CD4-positive, alpha-beta T cell treated with Interleukin-6 at 100 ng/mL for 8 hours (primary cell): ENCODE measurements at places on chromosomes 4 and X.

- DNase-seq, result no peak
Observed at GRCh38 chr4:141241986-141242385, 21.3 kb downstream of the ZNF330 start.

GRCh38 chrX:1598021-1598875 is 6.8 kb downstream of the AKAP17A start:
- no peak for DNase-seq

- DNase-seq, result no peak
Observed at GRCh38 chrX:42515939-42516338, 262.0 kb downstream of the PPP1R2C start.

DNA sequence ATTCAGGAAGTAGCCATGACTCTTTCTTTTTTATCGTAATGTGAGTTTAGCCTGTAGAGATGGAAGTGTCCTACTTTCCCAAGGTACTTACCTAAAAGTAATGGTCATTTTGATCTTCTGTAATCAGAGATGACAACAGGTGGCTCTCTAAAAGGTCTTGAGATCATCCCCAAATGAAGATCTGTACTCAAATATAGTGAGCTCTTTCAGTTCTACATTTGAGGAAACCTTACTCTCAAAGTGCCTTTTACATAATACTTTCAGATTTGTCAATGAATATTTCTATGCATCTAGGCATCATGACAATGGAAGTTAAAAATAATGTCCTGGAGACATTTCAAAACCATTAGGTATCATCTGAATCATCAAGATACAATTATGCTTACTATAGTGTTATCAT is 17.2 kb upstream of the MND1 start:
- no peak for DNase-seq

GRCh38 chrX:103413705-103414387 is 37.5 kb downstream of the BEX3 start:
- no peak for DNase-seq

- DNase-seq, result no peak
Observed at GRCh38 chrX:47204970-47205369, 11.3 kb downstream of the UBA1 start.

DNA sequence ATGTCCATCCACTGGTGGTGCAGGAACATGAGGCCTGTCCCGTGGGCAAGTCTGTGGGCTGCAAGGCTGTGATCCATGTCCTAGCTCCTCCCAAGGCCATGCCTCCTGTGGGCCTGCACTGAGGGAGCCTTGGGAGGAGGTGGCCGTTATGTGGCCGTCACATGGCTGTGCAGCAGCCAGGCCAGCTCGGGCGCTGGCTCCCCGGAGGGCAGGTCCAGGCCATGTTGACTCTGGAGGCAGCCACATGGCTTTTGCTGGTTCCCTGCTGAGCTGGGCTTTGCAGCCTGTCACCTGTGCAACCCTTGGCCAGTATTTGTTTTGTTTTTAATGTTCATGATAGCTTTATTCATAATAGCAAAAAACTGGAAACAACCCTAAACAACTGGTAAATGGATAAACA is 13.3 kb downstream of the ADRA2C start:
- DNase-seq, result no peak

GRCh38 chr4:2094545-2094944 is 35.4 kb downstream of the NAT8L start:
- DNase-seq, result no peak

GRCh38 chrX:65928522-65928921 is 111.4 kb downstream of the VSIG4 start:
- no peak for DNase-seq

DNA sequence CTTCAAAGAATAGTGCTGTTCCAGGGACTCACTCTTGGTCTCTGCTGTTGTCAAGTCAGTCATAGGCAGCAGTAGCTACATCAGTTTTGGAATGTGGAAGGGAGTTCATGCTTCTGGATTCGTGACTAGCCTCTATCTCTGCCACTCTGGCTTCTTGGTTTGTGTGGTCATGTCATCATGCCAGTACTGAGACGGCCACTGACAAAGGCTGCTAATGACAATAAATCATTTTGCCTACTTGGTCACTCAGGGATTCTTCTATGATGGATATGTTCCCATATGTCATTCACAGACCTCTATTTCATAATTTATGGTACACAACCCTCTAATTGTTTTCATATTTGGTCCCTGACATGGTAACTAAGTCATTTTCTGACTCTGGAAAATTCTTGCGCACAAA is 450.8 kb upstream of the BOD1L1 start:
- DNase-seq, result no peak

DNA sequence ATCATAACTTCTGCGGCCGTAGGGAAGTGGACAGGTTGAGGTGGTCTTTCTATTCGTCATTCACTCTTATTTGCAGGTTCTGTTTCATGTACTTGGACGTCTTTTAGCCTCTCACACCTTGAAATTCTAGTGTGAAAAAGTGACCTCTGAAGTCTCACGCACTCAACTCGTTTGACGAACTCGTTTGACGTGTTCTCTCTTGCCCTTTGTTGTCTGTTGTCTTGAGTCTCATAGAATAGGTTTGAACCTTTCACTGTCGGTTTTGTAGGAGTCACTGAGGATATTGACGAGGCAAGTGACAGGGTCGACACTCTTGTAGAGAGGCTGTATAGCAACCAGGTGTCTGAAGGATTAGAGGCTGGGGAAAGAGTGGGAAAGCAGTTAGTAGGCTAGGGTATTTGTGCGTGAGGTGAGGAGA is 1.1 kb upstream of the PGRMC2 start:
- peak; percentile 14 for DNase-seq

DNA sequence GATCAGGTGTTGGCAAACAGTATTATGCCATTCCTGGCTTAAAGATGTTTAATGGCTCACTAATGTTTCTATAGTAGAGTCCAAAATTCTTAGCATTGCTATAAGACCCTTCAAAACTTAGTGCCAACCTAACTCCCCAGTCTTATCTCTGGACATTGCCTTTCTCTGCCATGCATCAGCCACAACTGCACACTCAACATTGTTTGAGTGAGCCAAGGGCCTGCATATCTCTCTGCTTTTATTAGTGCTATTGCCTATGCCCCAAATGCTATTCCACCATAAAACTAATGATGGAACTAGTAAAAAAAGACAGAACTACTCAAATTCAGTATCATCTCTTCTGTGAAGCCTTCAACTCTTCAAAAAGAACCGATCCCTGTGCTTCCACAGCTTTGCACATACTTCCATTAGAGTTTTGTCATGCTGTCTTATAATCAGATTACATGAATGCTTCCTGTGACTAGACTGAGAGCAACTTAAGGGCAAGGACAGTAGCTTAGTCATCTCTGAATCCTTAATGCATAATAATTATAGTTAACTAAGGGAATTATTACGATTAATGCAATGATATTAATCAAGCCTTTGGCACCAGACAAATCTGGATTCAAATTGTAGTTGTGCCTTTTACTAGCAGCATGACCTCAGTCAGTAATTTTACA is 53.7 kb downstream of the CHM start:
- no peak for DNase-seq

DNA sequence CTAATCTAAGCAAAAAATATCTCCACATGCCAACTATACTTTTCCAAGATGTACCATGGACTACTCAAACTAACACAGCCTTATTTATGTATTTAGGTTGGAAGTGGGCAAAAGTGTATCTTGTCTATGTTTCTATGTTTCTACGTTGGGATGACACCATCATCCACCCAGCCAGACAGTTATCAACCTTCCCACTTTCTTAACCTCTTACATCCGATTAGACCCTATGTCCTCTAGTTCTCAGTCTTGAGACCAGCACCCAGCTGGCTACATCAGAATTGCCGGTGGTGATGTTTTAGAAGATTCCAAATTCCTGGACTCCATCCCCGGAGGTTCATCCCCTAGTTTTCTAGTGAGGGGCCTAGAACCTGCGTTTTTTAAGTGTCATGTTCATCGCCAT is 1.0 kb upstream of the AASDH start:
- DNase-seq, result no peak

DNA sequence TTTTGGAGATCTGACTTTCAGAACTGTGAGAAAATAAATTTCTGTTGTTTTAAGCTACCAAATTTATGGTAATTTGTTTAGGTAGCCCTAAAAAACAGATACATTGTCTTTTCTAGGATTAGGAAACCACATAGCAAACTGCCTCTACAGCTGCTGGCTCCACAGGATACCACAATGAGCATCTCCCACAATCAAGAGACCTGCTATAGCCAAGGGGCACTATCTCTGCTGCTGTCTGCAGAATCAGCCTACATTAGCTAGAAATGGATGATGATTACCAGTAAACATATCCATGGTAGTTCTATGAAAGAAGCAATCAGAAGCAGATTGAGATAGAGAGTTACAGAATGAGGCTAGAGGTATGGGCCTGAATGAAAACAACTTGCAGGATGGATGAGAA is 244.4 kb upstream of the NDST4 start:
- DNase-seq, result no peak

DNA sequence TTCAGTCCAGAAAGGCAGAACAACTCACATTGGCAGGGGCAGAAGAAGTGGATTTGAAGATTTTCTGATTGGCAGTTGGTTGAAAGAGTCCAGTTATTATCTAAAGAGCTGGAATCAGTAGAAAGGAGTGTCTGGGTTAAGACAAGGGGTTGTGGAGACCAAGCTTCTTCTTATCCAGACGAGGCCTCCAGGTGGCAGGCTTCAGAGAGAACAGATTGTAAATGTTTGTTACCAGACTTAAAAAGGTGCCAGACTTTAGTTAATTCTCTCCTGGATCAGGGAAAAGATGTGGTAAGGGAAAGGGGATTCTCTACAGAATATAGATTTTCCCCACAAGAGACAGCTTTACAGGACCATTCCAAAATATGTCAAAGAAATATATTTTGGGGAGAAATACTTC is 36.7 kb upstream of the TLR3 start:
- DNase-seq, result no peak

- DNase-seq, result no peak
Observed at GRCh38 chr4:120524237-120524636, 398.3 kb downstream of the PRDM5 start.

DNA sequence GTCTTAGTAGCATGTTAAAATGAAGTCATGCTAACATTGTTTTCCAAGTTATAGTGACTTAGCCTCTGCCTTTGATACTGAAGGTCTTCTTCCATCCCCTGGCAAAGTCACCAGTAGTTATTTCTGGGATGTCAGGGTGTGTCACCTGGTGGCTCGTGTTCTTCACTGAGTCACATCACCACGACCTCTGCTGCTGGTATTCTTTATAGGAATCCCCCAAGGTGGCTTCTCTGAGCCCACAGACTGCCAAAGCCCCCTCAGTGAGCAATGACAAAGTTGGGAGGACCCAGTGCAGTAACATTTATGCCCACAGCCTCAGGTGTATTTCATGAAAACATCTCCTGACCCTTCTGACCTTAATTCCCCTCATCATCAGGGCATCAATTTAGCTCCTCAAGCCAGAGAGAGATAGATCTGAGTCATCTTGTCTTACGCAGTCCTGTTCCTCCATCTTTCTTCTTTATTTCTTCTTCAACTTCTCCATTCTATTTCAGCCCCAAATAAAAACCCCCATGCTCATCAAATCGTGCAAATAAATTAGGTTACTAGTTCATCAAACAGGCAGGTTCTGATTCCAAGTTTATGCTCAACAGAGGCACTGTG is 29.3 kb upstream of the GPRIN3 start:
- DNase-seq, result no peak

- peak; percentile 58 for DNase-seq
Observed at GRCh38 chrX:56812515-56813105, 83.6 kb downstream of the NBDY start.

DNA sequence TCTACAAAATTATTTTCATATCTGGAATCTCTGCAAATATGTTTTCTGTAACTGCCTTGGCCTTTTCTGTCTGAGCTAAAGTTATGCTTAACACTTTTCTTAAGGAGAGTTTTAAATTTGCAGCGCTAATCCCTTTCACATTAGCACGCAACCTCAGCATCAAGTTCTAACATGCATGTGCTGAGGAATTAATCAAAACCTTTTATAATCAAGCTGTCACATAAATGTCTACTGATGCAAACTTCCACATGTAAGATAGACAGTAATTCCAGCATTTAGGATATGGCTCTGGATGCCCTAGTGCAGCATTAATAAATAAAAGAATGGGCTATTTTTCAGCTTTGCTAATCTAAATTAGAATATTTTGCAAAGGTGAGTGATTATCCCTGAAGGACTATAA is 17.5 kb upstream of the NEIL3 start:
- DNase-seq, result no peak

DNA sequence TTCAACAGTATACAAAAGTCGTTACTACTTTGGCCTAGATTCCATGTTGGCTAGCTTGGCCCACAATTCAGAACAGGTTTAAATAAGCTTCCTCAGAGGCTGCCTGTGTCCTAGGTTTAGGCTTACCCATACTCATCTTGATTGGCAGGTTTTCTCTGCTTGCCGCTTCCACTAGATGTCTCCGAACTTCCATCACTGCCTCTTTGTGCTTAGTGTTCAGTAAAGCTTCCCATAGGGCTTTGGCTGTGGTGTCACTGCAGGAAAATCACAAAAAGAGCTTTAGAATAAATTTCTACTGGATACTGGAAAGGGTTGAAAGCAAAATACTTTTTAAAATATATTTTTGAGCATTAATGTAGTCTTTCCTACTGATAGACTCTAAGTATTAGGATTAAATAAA is 52.4 kb downstream of the SCFD2 start:
- no peak for DNase-seq

DNA sequence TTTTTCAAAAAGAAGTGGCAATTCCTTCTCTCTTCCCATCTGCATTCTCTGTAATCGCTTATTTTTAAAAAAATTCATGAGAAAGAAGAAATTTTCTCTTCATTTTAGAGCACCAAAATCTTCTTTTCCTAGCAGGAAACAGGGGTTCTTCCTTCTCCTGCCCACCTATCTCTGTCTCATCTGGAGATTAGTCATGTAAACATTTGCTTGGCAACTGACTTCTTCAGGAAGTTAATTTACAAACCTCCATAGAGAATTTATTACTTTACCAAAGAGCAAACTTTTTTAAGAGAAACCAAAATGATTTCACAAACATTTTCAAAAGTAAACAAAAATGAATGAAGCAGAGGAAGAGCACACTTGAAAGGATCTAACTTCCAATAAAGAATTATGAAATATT is 13.5 kb downstream of the TTC29 start:
- no peak for DNase-seq

GRCh38 chr4:38055566-38055965 is 95.4 kb downstream of the PTTG2 start:
- no peak for DNase-seq

- DNase-seq, result no peak
Observed at GRCh38 chrX:71128166-71128833, 9.9 kb downstream of the MED12 start.

- DNase-seq, result no peak
Observed at GRCh38 chr4:63379750-63380522, 1029.3 kb downstream of the TECRL start.

DNA sequence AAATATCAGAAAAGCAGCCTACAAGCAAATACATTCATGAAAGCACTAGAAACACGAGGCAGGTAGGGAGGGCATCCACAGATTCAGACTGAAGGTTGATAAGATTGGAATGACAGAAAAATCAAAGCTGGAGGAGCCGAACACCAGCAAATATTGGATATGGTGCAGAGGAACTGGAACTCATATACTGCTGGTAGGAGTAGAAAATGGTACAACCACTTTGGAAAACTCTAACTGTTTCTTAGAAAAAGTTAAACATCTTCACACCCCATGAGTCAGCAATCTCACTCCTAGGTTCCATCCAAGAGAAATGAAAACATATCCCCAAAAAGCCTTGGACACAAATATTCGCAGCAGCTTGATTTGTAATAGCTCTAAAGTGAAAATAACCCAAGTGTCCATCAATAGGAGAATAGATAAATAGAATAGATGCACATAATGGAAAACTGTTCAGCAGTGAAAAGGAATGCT is 27.1 kb downstream of the CD99L2 start:
- DNase-seq, result no peak
